ENCODE measurements at places on chromosomes 2 and 18. TPM values are rescaled to one million over a fixed set of nuclear protein-coding genes. Genes with fewer than 3 reads are reported as not detected.

FAM124B gene
- total RNA-seq = not detected

ASTL gene
- total RNA-seq = not detected

AMER3 gene
- 9.2 TPM for total RNA-seq

GRCh38 chr2:196464311-196464710, 175.2 kb upstream of the CCDC150 start:
- ATAC-seq = no peak

GRCh38 chr18:41315134-41315533, 639.9 kb upstream of the PIK3C3 start:
- no peak for ATAC-seq

DNA sequence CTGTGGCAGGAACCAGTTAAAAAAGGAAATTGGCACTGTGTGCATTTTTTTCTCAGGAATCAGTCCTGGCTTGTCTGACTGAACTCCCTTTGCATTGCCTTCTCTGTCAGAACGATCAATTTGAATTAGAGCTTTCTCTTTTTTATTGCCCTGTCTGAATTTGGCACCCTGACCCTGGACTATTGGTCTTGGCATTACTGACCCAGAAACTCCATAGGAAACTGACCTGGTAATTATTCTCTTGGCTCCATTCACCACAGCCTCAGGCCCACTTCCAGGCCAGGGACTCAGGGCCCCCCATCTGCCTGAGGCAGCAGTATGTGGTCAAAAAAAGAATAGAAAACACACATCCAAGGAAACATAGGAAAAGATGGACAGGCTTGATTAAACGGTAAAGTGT, 32.0 kb upstream of the CCDC88A start:
- ATAC-seq = no peak

DNA sequence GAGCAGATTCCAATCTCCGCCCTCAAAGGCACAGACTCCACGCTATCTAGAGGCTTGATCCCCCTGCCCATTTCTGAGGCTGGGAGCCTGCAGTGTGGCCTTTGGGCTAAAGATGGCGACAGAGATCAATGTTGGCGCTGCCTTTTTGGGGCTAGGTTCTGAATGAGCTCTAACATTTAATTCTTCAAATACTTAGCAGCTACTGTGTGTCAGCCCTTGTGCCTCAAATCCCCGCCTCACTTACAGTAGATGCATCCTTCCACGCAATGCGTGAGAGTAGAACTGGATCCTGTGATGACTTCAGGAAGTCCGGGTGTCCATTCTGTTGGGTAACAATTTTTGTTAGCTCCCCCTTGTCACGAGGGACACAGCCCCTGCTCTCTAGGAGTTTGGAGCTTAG, 12.4 kb downstream of the IL1F10 start:
- ATAC-seq = no peak

GRCh38 chr2:128368437-128369107, 49.9 kb upstream of the HS6ST1 start:
- no peak for ATAC-seq
